Stromal cell of bone marrow (primary cell): ENCODE measurements at places on chromosomes 4 and X.

- no peak for DNase-seq
Observed at GRCh38 chr4:21205821-21206531, 505.7 kb downstream of the PACRGL start.

- DNase-seq: no peak
Observed at GRCh38 chrX:16771483-16772398, 14.5 kb upstream of the TXLNG start.

DNA sequence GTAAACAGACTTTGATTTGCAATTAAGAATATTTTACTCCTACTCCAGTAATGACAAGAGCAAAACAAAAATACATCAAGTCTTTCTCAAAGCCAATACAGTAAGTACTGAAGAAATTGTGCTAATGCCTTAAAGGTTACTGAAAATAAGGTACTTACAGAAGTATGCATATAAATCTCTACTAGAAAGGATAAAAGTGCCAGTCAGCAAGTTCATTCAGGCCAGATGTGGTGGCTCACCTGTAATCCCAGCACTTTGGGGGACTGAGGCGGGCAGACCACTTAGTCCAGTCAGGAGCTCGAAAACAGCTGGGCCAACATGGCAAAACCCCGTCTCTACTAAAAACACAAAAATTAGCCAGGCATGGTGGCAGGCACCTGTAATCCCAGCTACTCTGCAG is 27.9 kb downstream of the LRBA start:
- DNase-seq: no peak

- no peak for DNase-seq
Observed at GRCh38 chr4:53171797-53172196, 194.1 kb downstream of the SCFD2 start.

GRCh38 chr4:13938299-13938698 is 310.8 kb upstream of the BOD1L1 start:
- no peak for DNase-seq

- no peak for DNase-seq
Observed at GRCh38 chr4:57220172-57220571, 110.0 kb upstream of the IGFBP7 start.

GRCh38 chrX:154396973-154397887 is 947 bp upstream of the RPL10 start:
- DNase-seq: no peak

DNA sequence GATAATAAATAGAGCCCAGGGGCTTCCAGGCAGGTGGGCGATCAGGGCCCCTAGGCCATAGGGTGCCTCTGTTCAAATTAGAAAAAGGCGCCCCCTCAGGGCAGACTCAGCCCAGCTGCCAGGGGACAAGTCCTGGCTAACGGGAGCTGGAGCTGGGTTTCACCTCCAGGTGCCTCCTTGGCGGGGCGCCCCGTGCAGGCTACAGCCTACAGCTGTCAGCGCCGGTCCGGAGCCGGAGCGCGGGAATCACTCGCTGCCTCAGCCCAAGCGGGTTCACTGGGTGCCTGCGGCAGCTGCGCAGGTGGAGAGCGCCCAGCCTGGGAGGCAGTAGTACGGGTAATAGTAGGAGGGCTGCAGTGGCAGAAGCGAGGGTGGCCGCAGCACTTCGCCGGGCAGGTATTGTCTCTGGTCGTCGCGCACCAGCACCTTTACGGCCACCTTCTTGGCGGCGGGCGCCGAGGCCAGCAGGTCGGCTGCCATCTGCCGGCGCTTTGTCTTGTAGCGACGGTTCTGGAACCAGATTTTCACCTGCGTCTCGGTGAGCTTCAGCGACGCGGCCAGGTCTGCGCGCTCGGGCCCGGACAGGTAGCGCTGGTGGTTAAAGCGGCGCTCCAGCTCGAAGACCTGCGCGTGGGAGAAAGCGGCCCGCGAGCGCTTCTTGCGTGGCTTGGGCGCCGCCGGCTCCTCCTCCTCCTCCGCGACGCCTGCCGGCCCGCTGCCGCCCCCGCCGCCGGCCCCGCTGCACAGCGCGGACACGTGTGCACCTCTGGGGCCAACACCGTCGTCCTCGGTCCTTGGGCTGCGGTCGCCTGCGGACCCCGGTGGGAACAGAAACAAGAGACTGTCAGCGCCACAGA is 2.4 kb downstream of the NKX3-2 start:
- no peak for DNase-seq
